ENCODE measurements at places on chromosomes 2 and 18.

DNA sequence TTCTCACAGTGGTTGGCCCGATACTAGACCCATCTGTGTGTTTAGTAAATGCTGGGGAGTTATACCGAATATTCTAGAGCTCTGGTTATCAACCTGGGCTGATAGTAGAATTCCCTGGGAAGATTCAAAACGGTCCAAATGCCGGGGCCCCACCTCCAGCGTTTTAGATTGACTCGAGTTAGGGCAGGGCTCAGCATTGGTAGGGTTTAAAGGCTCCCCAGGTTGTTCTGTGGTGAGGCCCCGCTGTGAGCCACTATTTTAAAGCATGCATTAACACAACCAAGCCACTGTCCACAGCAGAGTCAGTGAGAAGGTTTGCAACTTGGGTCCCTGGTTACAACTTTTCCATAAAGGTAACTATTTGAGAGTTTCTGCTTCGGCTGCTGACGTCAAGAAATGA lies 73.6 kb downstream of the DYSF start:
- DNase-seq = no peak

GRCh38 chr2:72950558-72951255 lies 33.4 kb downstream of the EMX1 start:
- DNase-seq = no peak

- no peak for DNase-seq
Observed at GRCh38 chr2:202056611-202057010, 16.4 kb upstream of the KIAA2012 start.

DNA sequence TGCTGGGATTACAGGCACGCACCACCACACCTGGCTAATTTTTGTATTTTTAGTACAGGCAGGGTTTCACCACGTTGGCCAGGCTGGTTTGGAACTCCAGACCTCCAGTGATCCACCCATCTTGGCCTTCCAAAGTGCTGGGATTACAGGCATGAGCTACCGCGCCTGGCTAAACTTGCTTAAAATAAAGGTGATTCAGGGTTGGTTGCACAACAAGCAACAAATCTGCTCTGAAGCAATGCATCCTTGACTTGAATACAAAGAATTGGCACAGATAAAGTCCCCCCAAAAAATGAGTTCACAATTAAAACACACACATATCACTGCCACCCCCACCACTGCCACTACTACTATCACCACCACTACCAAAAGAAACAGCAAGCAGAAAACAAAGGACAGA lies 34.9 kb downstream of the CCDC88A start:
- no peak for DNase-seq

- no peak for DNase-seq
Observed at GRCh38 chr2:166651991-166652390, 157.9 kb upstream of the SCN7A start.

DNA sequence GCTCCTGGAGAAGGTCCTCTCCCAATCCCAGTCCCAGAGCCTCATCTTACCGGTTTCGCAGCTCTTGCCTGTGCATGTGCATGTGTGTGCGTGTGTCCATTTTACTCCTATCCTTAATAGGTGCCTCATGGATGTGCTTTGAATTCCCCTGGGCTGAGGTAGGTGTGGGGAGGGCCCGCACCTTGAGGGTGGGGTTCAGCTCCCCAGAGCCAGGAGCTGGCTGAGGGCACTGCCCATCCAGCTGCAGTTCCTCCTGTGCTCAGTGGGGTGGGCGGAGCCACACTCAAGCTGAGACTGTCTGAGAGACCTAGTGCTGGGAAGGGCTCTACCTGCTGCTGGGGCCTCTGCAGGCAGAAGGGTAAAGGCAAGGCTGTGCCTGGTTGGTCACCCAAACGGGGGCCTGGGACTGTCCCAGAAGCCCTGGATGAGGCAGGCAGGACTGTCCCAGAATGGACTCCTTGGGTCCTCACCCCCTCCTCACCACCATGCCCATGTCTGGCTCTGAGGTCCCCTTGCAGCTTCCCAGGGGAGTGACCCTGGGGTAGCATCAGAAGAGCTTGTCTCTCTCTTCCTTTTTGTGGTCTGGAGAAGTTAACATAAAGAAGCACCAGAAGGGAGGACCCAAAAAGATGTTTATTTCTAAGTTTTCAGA lies 8.9 kb downstream of the GDF7 start:
- no peak for DNase-seq

DNA sequence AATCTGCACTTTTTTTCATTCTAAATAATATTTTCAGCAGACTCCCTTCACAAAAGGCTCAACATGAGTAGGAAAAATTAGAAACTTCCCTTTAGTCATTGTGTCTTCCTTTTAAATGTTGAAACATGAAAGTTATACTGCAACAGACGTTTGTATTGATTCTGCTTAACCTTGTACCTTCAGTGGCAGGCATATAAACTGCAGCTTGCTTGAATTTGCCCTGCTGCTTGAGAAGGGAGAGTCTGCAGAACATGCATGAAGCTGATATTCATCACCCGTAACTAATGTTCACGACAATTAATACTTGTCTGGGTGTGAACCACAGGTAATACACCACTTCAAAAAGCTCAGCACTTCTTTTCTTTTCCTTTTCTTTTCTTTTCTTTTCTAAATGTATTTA lies 294.7 kb upstream of the LRP1B start:
- DNase-seq = no peak

DNA sequence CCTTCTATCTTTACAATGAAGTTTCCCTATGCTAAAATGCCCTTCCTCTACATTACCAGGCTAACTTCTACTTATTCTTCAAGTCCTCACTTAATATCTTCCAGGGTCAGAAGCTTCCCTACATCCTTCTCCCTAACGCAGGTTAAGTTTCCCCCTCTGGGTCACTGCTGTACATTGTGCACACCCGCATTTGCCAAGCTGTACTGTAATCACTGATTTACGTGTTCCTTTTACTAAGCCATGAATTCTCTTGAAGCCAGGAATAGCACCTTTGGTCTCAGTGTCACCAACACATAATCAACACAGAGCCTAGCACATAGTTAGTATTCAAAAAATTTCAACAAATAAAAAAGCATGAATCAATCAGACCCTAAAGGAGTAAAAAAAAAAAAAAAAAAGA lies 22.3 kb downstream of the ACVR1 start:
- no peak for DNase-seq

GRCh38 chr18:39039813-39040212 lies 1474.2 kb upstream of the CELF4 start:
- no peak for DNase-seq

DNA sequence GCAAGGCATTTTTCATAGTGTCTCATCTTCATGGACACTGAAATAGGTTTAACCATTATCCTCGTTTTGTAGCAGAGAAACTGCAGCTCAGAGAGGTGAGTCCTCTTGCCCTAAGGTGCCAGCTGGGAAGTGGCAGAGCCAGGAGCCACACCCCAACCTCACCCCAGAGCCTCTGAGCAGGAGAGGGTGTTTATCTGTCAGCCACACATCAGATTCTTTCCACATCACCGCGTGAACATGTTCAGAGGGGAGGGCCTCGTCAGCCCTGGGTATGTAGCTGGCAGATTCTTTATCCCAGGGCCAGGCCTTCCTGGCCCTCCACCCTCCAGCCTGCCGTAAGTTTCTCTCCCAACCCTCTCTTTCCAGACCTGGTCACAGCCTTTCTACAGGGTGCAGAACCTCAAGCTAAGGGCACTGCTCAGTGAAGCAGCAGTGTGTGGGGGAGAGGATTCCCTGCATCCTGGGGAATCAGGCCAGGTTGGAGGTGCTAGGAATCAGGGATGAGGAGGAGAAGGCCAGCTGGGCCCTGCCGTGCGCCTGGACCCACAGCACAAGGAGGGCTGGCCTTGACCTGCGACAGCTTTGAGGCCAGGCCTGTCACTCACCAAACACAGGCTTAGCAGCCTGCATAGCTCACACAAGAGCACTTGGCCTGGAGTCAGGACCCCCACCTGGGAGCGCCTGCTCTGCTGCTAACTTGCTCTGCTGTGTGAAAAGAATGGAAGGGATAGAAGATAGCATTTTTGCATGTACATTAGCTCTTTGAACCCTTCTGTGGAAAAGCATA lies 111.3 kb upstream of the MCFD2 start:
- no peak for DNase-seq

- DNase-seq = peak; percentile 17
Observed at GRCh38 chr2:164430166-164430783, 191.0 kb downstream of the GRB14 start.

DNA sequence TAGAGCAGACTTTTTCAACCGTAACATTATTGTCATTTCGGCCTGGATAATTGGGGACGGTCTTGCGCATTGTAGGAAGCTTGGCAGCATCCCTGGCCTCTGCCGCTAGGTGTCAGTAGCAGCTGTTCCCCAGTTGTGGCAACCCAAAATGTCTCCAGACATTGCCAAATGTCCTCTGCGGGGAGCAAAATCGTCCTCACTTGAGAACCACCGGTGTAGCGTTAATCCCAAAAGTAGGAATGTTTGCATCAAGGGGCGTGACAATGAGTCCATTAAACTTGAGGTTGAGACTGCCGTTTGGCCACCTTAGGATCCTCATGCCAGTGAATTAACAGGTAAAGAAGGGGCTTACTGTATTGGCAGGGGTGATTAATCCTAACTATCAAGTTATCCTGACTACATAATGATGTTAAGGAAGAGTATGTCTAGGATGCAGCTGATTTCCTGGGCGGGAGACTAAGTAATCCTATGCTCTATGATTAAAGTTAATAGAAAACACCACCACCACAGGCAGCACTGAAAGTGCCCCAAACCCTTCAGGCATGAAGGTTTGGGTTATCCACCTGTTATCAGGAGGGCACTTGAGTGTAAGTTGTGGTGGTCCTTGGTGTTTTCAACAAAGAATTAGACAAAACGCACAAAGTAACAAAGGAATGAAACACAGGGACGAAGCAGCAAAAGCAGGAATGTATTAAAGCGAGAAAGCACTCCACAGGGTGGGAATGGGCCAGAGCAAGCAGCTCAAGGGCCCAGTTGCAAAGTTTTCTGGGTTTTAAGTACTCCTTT lies 4.9 kb upstream of the ZC3H8 start:
- DNase-seq = peak; percentile 96

GRCh38 chr2:45141883-45142866 lies 132.9 kb upstream of the SIX2 start:
- DNase-seq = no peak

GRCh38 chr2:240640939-240641338 lies 15.7 kb downstream of the GPR35 start:
- DNase-seq = peak; percentile 33

GRCh38 chr18:55856229-55856628 lies 268.2 kb upstream of the TCF4 start:
- no peak for DNase-seq

- no peak for DNase-seq
Observed at GRCh38 chr18:67131498-67131897, 385.0 kb downstream of the DSEL start.

GRCh38 chr2:107776362-107776761 lies 50.3 kb upstream of the RGPD4 start:
- DNase-seq = no peak

DNA sequence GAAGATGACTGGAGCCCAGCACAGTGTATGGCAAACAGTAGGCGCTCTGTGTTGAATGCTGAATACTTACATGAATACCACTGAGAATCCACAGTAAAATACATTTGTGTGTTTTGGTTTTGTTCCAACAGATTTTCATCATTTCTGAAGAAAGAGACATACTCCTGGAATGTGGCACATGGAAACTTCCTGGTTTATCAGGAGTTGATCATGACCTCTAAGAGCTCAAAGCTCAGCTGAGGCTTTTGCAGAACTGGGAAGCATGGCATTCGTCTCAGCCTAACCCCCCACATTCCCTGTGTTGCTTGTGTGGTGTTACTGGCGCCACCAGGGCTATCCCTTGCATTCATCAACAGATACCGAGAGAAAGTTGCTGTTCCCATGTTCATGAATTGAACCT lies 316.9 kb upstream of the REV1 start:
- DNase-seq = no peak

DNA sequence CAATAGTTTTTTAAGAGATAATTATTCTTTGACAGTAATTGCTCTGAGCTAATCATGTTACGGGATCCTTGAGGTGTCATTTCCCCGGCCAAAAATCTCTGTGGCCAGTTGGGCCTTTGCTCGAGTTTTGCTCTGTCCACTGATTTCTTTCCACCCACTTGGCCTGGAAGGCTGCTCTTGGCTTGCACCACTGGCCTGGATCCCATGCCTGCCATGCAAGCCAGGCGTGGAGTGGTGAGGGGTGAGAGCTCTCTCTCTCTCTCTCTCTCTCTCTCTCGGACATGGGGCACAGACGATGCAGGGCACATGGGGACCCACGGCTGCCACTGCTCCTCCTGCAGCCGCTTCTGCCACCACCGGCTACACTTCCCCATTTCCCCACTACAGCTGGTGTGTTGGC lies 853.0 kb upstream of the GCFC2 start:
- no peak for DNase-seq

DNA sequence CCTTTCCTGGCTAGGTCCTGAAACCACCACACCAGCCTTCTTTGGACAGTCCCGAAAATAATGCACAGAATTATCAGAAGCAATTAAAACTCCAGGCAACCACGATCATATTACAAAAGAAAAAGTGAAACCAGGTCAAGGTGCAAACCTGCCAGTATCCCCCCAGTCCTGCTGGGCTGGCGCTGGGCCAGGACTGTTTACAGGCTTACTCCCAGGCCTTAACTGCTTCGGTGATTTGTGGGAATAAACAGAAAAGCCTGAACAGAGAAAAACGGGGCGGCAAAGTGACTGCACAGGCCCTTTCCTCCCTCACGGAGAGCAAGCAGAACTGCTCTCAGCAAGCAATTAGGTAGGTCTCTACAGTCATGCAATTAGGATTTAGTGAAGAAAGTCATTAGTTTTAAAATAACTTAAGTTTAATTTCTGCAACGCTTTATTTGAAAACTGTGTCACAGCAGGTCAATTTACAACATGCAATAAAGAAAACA lies 1.3 kb downstream of the HDAC4 start:
- no peak for DNase-seq

DNA sequence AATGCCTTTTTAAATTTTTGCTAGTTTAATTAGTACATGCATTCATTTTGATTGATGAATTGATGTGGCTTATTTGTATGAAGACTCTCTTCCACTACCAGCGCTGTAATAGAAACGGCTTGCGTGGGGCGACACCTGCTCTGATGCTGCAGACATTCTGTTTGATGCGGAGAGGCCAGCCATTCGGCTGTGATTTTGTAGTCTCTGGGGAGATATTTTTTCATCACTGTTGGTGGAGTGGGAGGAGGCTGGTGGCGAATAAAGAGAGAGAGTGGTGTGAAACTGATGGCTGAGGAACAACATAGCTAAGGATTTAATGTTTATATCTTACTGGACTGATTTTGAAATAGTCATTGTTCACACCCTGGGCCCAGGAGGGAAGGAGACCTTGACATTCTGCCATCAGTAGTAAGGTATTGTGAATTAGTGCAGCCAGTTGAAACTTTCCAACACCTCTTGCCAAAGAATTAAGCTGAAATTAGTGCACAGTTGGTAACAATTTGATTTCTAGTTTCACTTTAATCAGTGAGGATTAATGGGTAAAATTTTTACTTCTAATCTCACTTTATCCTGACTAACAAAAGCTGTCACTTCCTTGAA lies 224.1 kb downstream of the MTX2 start:
- DNase-seq = no peak

- no peak for DNase-seq
Observed at GRCh38 chr18:63908858-63909257, 1.1 kb downstream of the SERPINB10 start.

GRCh38 chr2:196331143-196331542 lies 159.8 kb upstream of the STK17B start:
- DNase-seq = no peak

Measured in inflammatory macrophage treated with lipopolysaccharide for 1 hour (primary cell).